Activated T-helper 1 cell treated with anti-CD3 and anti-CD28 coated beads, Interleukin-2, amount 50 U/mL, for 16 hours (primary cell): ENCODE measurements at places on chromosomes 2 and 18.

DNA sequence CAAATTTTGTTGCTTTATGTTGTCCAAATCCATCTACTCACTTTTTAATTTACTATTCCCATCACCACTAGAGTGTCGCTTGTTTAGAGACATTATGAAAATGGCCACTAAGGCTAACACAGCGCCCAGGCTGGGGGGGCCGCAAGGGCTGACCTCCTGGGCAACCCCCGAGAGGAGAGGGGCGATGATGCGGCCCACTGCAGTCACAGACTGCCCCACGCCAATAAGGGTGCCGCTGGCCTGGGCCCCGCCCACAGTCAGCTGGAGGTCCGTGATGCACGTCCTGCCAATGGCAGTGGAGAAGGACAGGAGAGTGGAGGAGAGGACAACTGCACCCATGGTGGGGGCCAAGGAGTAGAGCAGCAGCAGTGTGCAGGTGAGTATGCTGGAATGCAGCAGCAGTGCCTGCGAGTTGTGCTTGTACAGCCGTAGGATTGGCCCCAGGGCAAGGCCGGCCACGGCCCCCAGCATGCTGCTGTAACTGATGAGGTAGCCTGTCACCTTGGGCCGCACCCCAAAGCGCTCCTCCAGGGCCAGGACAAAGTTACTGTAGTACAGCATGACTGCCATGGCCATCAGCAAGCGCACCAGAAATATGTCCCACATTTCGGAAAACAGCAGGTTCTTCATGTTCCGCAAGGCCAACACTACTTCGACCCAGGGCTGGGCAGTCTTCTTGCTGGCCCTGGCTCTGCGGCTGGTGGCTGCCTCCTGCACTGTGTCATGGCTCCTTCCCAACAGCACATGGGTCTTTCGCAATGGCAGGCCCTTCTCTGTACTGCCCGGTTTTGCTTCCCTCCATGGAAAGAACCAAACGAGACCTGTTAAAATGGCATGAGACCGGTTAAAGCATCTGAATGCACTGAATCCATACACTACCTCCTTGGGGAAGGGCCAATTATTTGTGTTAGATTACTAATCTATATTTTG is 43.2 kb upstream of the TMEM182 start:
- DNase-seq, result no peak

DNA sequence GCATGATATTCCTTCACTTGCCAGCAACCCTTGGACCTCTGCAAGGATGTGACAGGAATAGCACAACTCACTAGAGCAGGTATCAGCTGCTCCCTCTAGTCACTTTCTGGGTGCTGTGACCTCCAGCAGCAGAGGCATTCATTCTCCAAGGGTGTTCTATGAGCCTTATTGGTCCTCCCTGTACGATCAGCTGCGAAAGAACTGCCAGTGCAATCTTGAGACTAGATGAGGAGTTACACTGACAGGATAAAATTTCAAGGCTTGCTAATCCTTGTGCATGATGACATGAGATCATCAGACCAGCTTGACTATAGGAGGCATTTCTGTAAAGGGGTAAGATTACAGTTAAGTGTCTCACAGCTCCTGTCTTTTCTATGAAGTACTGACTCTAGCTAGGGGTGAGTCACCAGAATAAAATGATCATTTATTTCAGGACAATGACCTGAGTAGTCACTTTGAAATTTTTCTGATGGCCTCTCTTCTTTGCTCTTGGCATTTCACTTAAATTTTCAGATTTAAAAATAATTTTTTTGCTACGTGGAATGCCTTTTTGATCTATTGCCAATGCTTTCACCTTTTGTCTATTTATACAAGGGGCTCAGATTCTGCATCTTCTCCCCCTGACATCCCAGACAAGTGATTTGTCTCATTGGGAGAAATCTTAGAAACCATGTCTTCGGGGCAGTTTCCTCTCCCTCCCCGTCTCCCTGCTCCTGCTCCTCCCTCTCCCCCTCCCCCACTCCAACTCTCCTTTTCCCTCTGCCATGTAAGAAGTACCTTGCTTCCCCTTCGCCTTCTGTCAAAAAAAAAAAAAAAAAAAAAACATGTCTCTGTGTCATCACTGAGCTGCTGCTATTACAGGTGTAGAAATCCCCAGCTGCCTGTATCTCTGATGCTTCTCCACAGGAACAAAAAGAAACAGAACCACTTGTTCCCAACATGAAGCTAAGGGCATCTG is 49.2 kb upstream of the FRZB start:
- no peak for DNase-seq

GRCh38 chr18:57839942-57840381 is 36.8 kb upstream of the ATP8B1 start:
- DNase-seq, result no peak

DNA sequence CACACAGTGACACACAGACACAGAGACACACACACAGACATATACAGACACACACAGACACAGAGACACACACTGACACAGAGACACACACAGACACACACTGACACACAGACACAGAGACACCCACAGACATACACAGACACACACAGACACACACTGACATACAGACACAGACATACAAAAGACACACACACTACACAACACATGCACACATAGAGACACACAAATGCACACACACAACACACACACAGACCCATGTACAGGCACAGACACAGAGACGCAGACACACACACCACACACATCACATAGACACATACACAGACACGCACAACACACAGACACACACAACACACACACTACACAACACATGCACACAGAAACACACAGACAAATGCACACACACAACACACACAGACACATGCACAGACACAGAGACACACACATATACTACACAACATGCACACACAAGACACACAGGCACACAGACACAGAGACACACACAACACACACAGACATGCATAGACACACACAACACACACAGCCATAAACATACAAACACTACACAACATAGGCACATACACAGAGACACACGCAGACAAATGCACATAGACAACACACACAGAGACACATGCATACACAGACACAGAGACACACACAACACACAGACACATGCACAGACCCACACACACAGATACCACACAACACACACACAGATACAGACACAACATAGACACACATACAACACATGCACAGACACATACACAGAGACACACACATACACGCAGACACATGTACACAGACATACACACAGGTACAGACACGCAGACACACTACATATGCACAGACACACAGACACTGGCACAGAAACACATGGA is 120.5 kb downstream of the BCL2 start:
- no peak for DNase-seq

DNA sequence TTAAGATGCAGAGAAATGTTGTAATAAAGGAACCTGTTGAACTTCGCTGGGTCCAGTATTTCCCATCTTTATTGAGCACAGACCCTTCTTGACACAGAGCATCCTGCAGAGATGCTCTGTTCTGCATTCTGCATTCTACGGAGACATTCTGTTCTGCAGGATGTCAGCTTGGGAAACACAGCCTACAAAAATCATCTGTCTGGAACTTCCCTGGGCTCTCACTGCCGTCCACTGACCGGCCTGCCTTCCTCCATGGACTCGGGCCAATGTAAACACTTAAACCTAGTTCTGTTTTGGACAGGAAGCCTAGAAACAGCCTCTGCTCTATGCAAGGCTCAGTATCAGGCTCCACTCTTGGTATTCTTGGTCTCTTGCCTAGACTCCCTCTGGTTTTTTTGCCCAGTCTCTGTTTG is 90.0 kb upstream of the PPP1CB start:
- DNase-seq, result no peak

DNA sequence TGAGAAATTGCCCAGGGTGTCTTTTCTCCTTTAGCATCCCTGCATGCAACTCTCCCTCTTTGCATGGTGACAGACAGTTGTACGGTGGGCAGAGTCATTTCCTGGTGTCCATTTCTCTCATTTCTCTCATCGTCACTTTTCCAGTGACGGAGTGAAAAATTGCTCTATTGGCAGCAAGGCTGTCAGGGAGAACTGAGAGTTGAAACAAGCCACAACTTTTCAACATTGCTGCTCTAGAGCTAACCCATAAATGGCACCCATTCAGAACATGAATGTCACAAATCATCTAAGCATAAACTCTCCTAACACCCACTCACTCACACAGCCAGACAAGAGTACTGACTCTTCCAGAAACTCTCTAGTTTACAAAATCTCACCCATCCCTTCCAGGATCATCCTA is 55.7 kb downstream of the ZC3H8 start:
- no peak for DNase-seq

DNA sequence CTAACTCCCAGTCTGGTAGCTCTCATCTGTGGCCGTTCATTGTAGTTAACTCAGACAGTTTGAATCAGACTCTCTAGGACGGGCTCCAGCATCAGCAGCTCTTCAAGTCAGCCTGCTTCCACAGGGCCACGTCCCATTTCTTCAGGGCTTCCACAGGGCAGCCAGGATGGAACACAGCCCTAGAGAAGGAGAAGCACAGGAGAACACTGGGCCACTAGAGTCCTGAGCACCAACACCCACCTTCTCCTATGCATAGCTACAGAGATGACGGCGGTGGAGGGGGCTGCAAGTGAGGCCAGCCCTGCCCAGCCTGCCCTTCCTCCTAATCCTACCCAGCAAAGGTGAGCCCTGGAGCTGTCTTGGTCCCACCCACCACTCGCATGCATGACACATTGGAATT is 10.2 kb upstream of the TEX261 start:
- no peak for DNase-seq

- no peak for DNase-seq
These were observed 11.6 kb downstream of the PUM2 start for GRCh38 chr2:20339012-20339411.

DNA sequence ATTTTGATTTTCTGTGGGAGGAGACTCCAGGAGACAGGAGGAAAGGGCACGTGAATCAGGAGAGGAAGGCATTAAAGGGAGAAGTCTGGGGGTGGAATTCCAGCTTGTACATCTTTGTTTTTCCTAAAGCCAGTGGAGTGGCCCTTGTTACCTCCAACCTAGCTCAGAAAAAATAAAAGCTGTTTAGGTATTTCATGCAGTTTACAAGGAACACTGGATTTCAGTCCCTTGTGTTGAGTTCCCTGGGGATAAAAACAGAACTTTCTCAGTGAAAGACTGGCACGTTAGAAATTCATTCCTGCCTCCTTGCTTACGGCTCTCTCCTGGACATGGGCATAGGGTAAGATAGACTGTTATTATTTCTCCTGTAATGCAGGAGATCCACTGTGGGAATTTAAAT is 170.2 kb downstream of the ZEB2 start:
- no peak for DNase-seq

- no peak for DNase-seq
These were observed 1401.2 kb upstream of the CELF4 start for GRCh38 chr18:38966841-38967240.

GRCh38 chr2:132789066-132789465 is 119.1 kb upstream of the LYPD1 start:
- DNase-seq, result no peak

DNA sequence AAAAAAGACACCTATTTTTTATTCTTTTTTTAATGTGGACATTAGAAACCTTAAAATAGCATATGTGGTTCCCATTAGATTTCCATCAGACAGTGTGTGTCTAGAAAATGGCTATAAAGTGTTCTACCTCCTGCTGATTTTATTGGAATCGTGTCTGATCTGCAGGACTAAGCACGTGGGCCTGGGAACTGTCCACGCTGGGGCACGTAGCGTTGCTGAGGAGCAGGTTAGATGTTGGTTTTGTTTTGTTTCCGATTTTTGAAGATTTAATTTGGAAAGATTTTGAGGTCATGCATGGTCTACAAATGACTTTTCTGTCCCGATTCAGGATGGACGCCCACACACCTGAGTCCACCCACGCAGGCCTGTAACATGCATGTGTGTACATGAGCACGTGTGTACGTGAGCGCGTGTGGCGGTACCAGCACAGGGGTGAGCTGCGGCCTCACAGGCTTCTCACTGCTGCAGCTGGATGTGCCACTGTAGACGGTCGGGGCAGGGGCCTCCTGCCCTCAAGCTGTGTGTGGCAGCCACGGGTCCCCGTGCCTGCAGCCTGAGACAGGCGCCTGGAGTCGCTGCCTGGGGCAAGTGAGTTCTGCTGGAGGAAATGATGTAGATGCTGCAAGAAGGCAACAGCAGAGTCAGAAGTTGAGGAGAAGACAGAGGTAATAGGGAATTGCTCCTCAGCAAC is 99.7 kb upstream of the CTDP1 start:
- no peak for DNase-seq

DNA sequence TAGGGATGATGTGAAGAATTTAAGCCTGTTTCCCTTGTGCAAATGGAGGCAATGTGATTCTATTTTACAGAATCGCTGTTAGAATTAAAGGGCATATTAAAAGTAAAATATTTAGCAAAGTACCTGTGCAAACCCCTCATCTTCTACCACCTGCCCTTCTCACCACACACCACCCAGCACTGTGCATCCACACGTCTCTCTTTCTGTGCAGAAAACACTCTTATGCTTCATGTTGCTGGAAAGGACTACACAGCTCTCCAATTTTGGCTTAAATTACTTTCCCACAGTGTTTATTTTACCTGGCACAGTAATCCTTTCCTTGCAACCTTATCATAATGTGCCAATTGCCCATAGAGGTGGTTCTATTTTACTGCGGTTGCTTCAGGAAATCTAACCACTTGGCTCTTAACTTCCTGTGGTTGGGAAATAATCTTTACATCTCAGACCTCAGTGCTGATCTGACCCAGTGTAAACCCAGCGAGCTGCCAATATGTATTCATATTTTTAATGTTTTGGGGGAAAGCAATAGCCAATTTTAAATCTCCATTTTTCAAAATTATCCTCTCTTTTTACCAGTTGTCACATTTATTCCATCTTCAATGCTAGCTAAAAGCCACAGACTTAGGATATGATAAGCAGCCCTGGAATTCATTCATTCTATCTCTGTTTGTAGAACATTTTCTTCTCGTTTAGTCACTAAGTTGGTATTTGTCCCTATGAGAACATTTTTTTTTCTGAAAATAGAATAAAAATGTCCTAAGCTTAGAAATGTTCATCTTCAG is 250.9 kb downstream of the DSEL start:
- no peak for DNase-seq

DNA sequence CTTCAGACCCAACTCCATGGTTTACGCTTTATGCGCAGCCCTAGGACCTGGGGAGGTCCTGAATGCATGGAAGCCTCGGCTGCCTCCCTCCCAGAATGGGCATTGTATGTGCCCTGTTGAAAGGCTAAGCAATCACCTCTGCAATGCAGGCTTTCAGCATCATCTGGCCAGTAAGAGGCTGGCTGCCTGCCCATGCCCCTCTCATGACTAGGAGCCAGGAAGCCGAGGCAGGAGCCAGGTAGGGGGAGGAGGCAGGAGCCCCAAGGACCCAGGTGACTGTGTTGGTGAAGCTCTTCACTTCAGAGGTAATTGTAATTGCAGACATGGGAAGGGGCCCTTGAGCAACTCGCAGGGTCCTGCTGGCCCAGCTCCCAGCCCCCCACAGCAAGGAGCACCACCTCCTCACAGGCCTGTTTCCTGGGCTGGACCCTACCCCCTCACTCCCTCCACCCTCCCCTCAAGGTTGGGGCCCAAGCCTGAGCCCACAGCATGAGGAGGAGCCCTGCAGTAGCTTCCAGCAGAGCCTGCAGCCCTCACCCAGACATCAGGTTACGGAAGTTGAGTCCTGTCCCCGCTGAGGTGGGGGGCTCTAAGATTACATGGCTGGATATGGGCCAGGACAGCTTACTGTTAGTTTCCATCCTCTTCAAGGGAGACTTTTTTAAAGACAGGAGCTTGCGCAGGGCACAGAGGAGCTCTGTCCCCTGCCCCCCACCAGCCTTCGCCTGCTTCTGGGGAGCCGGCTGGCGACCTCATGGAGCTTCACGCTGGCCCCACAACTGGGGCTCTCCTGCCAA is 21.9 kb downstream of the CRACDL start:
- DNase-seq, result no peak
